Small intestine (tissue), 16 donors: ENCODE measurements at places on chromosomes 1 and 21. TPM values are rescaled to one million over a fixed set of nuclear protein-coding genes. Genes with fewer than 3 reads are reported as not detected.

The IRF2BP2 gene
- 47.2 TPM for polyA plus RNA-seq

DNA sequence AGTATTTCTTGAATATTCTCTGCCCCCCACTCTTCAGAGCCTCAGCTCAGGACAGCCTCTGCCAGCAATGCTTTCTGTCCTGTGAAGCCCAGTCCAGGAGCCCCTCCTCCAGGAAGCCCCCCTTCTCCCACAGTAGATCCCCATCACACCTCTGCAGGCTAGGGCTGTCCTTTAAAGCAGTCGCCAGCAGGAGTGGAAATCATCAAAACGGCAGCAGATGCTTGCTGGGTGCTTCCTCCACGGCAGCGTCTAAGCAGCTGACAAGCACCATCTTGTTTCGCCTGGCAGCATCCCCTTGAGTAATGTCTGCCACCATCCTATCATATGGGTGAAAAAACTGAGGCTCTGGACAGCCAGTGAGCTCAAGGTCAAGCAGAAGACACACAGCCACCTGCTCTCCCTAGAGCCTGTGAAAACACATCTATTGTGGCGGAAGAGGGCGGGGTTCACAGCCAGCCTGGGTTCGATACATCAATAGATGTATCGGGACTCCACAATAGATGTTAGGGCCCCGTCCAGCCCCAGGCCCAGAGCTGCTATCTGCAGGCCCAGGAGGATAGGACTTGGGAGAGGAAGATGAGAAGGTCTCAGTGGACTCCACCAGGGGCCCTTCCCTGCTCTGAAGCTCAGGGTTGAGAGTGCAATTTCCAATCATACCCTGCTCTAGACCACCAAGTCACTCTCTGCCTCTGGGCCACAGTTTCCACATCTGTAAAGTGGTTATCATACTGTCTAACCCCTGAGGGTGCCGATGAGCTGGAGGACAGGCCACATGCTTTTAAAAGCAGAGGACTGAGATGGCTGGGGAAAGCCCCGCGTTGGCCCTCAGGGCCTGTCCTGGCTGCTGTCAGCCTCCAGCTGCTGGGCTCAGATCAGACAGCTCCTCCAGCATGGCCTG lies 17.5 kb downstream of the RUNX3 start:
- no peak for DNase-seq

GRCh38 chr1:226902601-226903000 lies 32.2 kb downstream of the PSEN2 start:
- no peak for DNase-seq

DNA sequence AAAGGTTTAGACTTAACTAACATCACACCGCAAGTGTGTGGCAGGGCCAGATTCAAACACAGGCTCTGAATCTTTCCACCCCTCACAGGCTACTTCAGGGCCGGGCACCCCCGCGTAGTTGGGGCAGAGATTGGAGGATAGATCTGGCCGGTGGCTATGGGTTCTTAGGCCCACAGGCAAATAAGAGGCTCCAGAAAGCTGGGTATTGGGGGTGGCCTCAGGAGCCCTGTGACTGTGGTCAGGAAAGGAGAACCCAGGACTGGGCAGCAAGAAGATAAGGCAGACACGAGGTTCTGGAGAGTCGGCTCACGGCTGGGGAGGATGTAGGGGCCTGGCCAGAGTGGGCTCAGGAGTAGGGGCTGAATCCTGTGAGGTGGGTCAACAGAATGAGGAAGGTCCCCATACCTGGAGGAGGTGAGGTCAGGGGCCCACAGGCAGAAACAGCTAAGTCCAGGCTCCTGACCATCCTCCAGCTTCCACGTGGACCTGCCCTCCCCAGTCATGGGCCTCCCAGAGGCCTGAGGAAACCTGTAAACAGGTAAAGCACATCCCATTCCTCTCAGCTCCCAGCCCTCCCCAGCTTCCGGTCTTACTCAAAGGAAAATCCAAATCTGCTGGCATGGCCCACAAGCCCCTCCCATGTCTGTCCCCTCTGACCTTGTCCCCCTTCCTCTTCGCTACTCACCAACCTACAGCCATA lies 306.2 kb downstream of the MATN1 start:
- no peak for DNase-seq

The CDCA8 gene
- 4.6 TPM for polyA plus RNA-seq

The POU3F1 gene
- not detected for polyA plus RNA-seq

The ATP6V1G3 gene
- not detected for polyA plus RNA-seq

The BEND5 gene
- 0.45 TPM for polyA plus RNA-seq

DNA sequence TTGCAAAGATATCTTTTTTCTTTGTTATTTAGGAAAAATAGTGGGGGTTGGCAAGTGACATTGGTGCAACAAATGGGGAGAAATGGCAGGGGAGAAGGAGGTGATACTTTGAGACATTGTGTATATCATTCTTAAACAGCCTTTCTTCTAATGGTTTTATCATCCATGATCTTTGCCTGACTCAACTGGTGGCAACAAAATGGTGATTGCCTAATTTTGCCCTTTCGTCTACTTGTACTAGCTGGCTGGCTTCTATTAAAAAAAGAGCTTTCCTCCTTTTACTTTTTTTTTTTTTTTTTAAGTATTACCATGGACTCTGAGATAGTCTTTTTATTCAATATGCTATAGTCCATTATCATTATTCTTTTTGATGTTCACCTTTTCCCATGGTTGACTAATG lies 27.7 kb downstream of the DESI2 start:
- no peak for DNase-seq

The ZMYND12 gene
- 1.1 TPM for polyA plus RNA-seq
